ENCODE measurements at places on chromosomes 5 and 9. TPM values are rescaled to one million over a fixed set of nuclear protein-coding genes. Genes with fewer than 3 reads are reported as not detected.

SOHLH1 gene
- total RNA-seq, result not detected

DNA sequence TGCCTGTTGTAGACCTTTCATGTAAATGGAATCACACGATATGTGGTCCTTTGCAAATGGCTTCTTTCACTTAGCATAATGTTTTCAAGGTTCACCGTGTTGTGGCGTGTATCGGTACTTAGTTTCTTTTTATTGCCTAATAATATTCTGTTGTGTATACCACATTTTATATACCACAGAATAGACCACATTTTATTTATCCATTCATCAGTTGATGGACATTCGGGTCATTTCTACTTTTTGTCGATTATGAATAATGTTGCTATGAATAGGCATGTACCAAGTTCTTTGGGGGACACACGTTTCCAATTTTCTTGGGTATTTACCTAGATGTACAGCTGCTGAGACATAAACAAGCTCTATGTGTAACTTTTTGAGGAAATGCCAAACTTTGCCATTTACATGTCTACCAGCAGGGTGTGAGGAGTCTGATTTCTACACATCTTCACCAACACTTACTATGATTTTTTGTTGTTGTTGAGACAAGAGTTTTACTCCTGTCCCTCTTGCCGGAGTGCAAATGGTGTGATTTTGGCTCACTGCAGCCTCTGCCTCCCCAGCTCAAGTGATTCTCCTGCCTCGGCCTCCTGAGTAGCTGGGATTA, 144.7 kb downstream of the RGS3 start:
- DNase-seq, result no peak

GRCh38 chr9:3758816-3759576, 233.2 kb upstream of the RFX3 start:
- no peak for DNase-seq

DNA sequence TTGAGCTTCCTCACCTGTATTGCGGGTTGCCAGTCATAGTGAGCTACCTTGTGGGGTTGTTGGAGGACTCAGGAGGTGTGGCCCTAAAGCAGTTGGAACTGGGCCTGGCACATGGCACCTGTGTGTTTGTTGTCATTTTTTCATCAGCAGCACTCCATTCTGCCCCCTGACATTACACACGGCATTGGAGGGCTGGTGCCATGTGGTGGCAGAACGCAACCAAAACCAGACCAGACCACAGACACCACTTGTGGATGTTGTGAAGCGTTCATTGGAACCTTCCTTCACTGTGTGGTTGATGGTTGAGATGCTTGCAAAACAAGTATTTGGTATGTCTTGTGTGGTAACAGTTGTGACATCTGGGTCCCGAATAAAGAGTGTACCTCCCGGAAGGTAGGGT, 113.2 kb upstream of the ERCC6L2 start:
- DNase-seq, result no peak

DNA sequence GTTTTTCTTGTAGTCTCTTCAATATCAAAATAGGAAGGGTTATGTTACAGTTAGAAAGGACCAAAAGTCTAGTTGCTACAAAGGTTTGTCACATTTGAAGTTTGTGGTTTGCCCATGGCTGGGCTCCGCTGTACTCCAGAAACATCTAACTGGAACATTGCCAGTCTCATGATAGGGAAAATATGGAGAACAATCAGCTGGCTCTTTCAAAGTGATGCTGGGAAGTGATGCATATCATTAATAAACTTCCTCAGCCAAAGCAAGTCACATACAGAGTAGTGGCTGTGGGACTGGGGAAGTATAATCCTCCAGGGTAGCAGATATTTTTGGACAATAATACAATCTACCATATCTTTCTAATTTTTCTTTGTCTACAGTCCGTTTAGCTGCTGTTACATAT, 8.8 kb downstream of the BTF3 start:
- DNase-seq, result no peak

DNA sequence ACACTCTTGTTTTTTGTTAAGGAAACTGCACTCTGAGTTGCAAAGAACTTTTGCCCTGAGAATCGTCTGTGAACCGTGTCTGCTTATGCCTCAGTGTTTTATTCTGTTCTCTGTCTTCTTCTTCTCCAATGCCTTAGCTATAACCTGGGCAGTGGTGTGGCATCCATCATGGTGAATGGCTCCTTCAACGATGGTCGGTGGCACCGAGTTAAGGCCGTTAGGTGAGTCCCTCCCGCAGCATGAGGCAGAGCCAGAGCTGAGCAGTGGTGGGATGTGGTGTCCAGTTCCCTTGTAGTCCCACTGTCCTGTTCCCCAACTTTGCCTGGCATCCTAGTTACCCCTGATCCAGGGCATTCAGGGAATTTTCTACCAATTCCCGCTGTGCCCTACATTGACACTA, 98.3 kb downstream of the LIFR start:
- no peak for DNase-seq

All from ureter (tissue), 1 donor.